ENCODE measurements at places on chromosomes 7 and 10. TPM values are rescaled to one million over a fixed set of nuclear protein-coding genes. Genes with fewer than 3 reads are reported as not detected.

Gene OR6B1
- not detected for total RNA-seq

Gene CALCR
- total RNA-seq = not detected

Gene MSANTD7
- total RNA-seq = 12.6 TPM

Gene ZNF679
- total RNA-seq = not detected

Gene INMT
- total RNA-seq = 0.16 TPM

Gene ARMC3
- not detected for total RNA-seq

Gene CPN1
- total RNA-seq = not detected

Gene ITGA8
- total RNA-seq = 0.25 TPM

Gene ELMO1
- total RNA-seq = 72.2 TPM
